Natural killer cell (primary cell): ENCODE measurements at places on chromosomes 12 and 14.

- peaks cover 63% of the 10 kb centered on the region for H3K36me3 ChIP-seq
- DNase-seq, result no peak
- H3K4me1 ChIP-seq, result peaks cover 2% of the 10 kb centered on the region
- H3K27me3 ChIP-seq, result no peaks in the 10 kb centered on the region
- no peak overlapping the region for H3K27ac ChIP-seq
Observed at GRCh38 chr12:98674841-98675240, 29.8 kb downstream of the APAF1 start.

DNA sequence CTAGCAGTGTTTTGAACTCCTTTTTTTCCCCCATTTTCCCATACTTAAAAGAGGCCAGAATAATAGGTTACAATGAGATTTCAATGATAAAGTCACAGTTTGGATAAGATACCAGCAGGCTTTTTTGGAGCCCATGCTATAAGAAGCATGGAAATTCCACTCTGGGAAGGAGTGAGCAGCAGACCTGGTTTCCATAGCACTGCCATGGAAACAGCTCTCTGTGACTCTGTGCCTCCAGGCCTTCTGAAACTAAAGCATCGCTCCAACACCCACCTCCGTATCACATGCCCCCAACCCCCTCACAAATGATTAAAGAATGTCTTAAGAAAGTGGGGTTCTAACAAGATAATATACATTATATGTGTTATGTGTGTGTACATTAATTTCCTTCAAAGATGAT is 165.0 kb downstream of the GRIN2B start:
- H3K36me3 ChIP-seq, result no peaks in the 10 kb centered on the region
- H3K4me1 ChIP-seq, result no peaks in the 10 kb centered on the region
- no peak overlapping the region for H3K27ac ChIP-seq
- H3K4me3 ChIP-seq, result no peak overlapping the region
- no peaks in the 10 kb centered on the region for H3K27me3 ChIP-seq
- DNase-seq, result no peak

GRCh38 chr12:105352940-105353635 is 22.6 kb downstream of the C12orf75 start:
- peaks cover 24% of the 10 kb centered on the region for H3K4me1 ChIP-seq
- no peaks in the 10 kb centered on the region for H3K27me3 ChIP-seq
- DNase-seq, result no peak
- no peak overlapping the region for H3K27ac ChIP-seq
- H3K36me3 ChIP-seq, result no peaks in the 10 kb centered on the region
- H3K4me3 ChIP-seq, result no peak overlapping the region

GRCh38 chr12:100753837-100754236 is 40.7 kb upstream of the ANO4 start:
- DNase-seq, result no peak
- H3K4me3 ChIP-seq, result no peak overlapping the region
- H3K27ac ChIP-seq, result no peak overlapping the region
- H3K36me3 ChIP-seq, result no peaks in the 10 kb centered on the region

DNA sequence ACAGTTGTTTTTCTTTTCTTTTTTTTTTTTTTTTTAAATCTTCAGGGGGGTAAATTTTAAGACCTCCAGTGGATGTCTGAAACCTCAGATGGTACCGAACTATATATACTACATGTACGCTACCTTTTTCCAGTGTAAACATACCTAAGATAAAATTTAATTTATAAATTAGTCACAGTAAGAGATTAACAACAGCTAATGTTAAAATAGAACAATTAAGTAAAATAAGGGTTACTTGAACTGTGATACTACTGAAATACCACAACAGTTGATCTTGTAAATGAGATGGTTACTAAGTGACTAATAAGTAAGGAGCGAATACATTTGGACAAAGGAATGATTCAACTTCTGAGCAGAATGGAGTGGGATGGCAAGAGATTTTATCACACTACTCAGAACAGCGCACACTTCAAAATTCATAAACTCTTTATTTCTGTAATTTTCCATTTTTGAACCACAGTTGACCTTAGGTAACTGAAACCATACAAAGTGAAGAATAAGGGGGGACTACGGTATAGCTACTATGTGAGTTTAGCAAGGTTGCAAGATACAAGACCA is 80.5 kb upstream of the PCED1B start:
- no peak overlapping the region for H3K4me3 ChIP-seq
- H3K36me3 ChIP-seq, result no peaks in the 10 kb centered on the region
- DNase-seq, result no peak
- H3K4me1 ChIP-seq, result no peaks in the 10 kb centered on the region

DNA sequence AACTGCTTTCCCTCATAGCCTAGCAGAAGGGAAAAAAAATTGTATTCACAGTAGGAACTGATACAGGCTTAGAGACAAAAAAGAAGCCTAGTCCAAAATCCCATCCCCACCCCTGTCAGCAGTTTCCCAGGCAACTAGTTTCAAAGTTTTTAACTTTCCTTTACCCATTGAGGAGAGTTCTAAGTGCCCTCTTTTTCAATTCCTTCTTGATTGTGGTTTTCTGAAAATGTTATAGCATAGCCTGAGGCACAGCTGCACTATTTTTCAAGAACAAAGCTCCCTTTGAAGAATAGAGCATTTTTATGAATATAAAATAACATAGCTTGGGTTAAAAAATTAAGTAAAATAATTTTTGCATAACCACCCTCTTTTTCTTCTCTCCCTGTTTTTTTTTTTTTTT is 81.6 kb downstream of the IPO8 start:
- H3K27me3 ChIP-seq, result no peaks in the 10 kb centered on the region
- no peak overlapping the region for H3K27ac ChIP-seq
- H3K4me1 ChIP-seq, result no peaks in the 10 kb centered on the region

DNA sequence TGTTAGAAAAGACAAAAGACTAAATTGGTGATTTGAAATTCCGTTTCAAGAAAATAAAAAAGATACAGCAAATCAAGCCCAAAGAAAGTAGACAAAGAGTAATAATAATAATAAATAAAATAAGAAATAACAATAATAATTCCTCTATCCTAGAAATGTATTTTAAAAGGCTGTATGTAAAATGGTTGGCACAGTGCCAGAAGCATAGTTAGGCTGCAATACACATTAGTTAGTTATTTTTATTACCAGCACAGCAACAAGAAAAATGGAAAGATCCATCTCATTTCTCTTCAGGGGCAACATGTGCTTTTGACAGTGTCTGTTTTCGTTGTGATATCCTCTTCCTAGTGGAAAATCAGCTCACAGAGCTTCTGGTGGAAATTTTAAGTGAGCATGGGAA is 174.1 kb upstream of the TMTC1 start:
- no peaks in the 10 kb centered on the region for H3K36me3 ChIP-seq
- no peak for DNase-seq
- H3K4me3 ChIP-seq, result no peak overlapping the region
- no peak overlapping the region for H3K27ac ChIP-seq

DNA sequence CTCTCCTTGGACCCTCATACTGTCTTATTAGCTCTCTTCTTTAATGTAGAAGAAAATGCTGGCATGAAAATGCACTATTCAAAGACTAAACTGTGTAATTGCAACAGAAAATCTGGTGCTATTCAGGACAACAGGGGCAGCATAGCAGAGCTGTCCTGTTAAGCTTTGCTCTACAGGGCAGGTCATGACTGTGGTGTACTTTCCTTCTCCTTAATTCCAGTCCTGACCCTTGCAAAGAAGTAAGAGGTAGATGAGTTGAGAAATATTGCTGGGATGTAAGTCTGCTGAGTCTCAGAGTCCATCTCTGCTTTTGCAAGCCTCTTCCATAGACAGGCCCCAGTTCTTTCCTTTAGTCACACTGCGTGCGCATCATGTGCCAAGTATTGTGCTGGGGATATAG is 52.6 kb upstream of the STK38L start:
- no peaks in the 10 kb centered on the region for H3K36me3 ChIP-seq
- H3K27ac ChIP-seq, result no peak overlapping the region
- H3K4me1 ChIP-seq, result no peaks in the 10 kb centered on the region
- no peak for DNase-seq

- no peak for DNase-seq
- no peak overlapping the region for H3K27ac ChIP-seq
- no peaks in the 10 kb centered on the region for H3K27me3 ChIP-seq
- no peaks in the 10 kb centered on the region for H3K36me3 ChIP-seq
- H3K4me3 ChIP-seq, result no peak overlapping the region
- H3K4me1 ChIP-seq, result no peaks in the 10 kb centered on the region
Observed at GRCh38 chr12:19915392-19916195, 452.7 kb upstream of the PDE3A start.

GRCh38 chr12:20199780-20200179 is 168.6 kb upstream of the PDE3A start:
- no peaks in the 10 kb centered on the region for H3K36me3 ChIP-seq
- no peak overlapping the region for H3K27ac ChIP-seq
- no peaks in the 10 kb centered on the region for H3K27me3 ChIP-seq
- no peak for DNase-seq

- H3K27ac ChIP-seq, result no peak overlapping the region
- H3K27me3 ChIP-seq, result no peaks in the 10 kb centered on the region
- no peaks in the 10 kb centered on the region for H3K4me1 ChIP-seq
- DNase-seq, result no peak
- no peak overlapping the region for H3K4me3 ChIP-seq
Observed at GRCh38 chr14:95903616-95904107, 27.0 kb downstream of the TUNAR start.

GRCh38 chr14:67199016-67199415 is 9.8 kb downstream of the GARIN2 start:
- H3K4me3 ChIP-seq, result no peak overlapping the region
- H3K27ac ChIP-seq, result no peak overlapping the region
- peaks cover 6% of the 10 kb centered on the region for H3K4me1 ChIP-seq

DNA sequence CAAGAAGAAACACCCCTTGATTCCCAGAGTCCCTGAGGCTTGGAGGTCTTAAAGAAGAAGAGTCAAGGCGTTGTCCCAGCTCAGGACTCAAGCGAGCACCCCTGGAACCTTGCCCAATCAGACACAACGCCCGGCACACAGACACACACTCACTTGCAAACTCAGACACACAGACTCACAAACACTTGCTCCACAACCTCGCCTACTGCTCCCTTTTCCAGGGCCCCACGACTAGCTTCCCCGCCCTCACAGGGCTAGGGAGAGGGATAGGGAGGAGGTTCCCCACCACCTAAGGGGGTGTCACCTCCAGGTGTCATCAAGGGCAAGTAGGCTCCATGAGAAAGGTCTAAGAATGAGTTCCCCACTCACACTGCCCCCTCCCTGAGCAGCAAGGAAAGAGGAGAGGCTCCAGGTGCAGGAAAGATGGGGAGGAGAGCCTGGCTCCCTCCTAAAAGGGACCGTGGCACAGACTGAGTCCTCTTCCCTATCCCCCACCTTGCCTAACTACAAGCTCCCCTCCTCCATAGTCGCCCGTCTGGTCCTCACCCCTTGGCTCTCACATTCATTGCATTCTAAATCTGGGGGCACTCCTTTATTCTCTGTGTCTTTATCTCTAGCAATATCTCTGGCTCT is 717 bp downstream of the WNT10B start:
- no peak overlapping the region for H3K4me3 ChIP-seq
- peaks cover 46% of the 10 kb centered on the region for H3K4me1 ChIP-seq
- H3K27me3 ChIP-seq, result peaks cover 47% of the 10 kb centered on the region
- no peak overlapping the region for H3K27ac ChIP-seq

GRCh38 chr12:58710901-58711300 is 209.4 kb downstream of the LRIG3 start:
- no peaks in the 10 kb centered on the region for H3K4me1 ChIP-seq
- no peak overlapping the region for H3K4me3 ChIP-seq
- no peaks in the 10 kb centered on the region for H3K27me3 ChIP-seq
- DNase-seq, result no peak
- no peaks in the 10 kb centered on the region for H3K36me3 ChIP-seq

- H3K27ac ChIP-seq, result no peak overlapping the region
- DNase-seq, result no peak
- H3K4me3 ChIP-seq, result no peak overlapping the region
- H3K27me3 ChIP-seq, result no peaks in the 10 kb centered on the region
Observed at GRCh38 chr12:124497658-124498057, 69.8 kb downstream of the NCOR2 start.

DNA sequence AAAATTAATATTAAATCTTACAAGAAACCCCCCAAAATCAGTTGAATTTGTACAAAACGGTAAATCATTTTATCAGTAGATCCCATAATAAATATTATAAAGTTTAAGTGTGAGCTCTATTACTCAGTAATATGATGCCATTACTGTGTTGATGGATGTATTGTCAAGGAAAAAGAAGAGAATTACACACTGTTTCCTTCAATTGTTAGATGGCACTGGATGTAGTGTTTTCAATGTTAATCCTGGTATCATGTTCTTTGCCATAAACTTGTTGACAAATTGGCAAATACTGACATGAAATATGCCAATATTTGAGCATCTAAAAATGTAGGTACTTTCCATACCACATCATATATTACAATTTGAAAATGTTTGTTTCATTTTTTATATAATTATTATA is 101.6 kb downstream of the NTS start:
- no peak for DNase-seq
- H3K4me1 ChIP-seq, result no peaks in the 10 kb centered on the region
- no peak overlapping the region for H3K27ac ChIP-seq
